ENCODE measurements at places on chromosomes 2 and 18.

DNA sequence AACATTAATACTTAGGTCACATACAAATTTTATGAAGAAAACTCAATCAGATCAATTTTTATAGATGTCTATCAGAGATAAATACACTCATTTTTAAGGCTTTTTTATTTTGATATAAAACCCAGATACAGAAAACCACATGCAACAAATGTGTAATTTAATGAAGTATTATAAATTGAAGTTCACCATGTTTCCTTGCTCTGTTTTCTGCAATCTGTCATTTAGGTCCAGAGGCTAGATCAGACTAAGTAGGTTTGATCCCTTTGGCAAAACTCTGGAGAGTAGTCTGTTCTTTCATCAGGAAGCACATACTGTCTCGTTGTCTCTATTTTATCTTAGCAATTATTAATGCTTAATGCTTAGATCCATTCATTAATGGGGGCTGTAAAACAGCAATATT lies 841.6 kb downstream of the MBD2 start:
- no peak for DNase-seq

- DNase-seq = no peak
Observed at GRCh38 chr2:221425353-221425752, 146.8 kb downstream of the EPHA4 start.

GRCh38 chr2:109057686-109058085 lies 68.7 kb upstream of the EDAR start:
- peak; percentile 66 for DNase-seq

- no peak for DNase-seq
Observed at GRCh38 chr2:238965371-238966071, 117.6 kb downstream of the TWIST2 start.

DNA sequence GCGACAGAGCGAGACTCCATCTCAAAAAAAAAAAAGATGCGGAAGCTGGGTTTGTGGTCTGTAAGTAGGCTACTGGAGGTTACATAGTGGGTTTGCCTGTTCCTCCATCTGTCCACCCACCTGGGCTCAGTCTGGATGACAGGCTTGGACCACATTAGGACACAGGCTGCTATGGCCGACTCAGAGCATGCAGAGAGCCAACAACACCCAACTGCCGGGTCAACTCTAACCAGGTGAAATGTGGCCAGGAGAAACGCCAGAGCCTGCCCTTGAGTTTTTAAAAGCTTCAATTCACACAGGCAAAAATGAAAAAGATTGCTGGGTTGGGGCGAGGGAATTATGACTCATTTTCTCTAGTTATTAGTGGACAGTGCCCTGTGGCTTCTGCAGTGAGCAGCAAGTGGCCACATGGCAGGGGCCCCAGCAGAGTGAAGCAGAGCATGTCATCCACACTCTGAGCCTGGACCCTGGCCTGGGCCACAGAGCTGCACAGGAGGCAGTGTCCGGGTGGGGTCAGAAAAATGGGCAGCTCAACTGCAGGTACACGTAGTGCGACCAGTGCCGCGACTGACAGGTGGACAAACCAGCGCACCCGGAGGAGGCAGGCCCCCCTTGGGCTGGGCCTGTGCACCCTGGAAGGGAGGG lies 67.4 kb downstream of the BIN1 start:
- no peak for DNase-seq

GRCh38 chr18:37484983-37485834 lies 80.4 kb downstream of the CELF4 start:
- no peak for DNase-seq

- DNase-seq = no peak
Observed at GRCh38 chr2:164821338-164821737, 20.3 kb downstream of the COBLL1 start.

DNA sequence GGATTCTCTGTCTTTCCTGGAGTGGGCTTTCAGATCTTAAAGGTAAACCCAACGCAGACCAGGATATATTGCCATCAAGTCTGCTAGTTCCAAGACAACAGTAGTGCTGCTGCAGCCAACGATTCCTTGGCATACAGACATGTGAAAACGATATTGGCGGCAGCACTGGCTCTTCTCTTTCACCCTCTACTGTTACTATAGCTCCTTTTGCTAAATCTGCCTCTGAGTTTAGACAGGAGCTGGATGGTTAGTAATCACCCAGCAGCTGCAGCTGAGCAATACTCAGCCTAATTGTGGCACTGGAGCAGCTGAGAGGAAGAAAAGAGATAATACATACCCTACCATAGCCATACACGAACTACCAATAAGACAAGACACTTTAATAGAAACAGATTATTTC lies 4.0 kb downstream of the YES1 start:
- DNase-seq = no peak

GRCh38 chr2:62801110-62801509 lies 95.6 kb downstream of the EHBP1 start:
- DNase-seq = no peak

- DNase-seq = no peak
Observed at GRCh38 chr2:237666606-237667005, 39.2 kb downstream of the LRRFIP1 start.

DNA sequence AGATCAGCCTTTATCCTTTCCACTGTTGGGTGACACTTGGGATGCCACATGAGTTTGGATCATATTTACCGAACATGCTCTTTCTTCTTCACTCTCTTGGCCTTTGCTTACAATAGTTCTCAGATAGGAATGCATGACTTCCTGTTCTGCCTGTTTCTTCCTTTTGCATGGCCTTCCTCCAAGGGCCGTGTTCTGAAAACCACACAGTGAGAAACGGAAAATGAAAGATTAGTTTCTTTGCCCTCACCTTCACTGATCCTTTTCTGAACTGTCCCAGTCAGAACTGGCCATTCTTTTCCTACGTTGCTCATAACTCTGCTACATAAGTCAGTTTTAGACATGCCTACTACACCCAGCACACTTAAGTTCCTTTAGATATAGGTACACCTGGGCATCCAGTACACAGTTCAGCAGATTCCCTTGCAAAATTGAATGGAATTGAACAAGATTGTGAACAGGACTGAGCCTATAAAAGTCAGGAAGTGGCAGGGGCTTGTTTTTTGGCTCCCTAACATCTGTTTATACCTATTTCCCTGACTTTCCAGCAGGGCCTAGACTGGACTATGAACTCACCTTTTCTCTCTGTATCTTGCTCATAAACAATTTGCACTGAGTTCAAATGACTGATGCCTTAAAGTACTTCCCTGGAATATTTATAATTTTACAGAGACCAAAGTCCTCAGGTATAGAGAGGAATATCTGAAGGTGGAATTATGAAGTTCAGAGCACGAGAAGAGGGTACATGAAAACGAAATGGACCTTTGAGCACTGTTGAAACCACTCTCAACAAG lies 186.4 kb upstream of the ST6GAL2 start:
- no peak for DNase-seq

- no peak for DNase-seq
Observed at GRCh38 chr2:173989884-173990215, 24.7 kb upstream of the SP3 start.

DNA sequence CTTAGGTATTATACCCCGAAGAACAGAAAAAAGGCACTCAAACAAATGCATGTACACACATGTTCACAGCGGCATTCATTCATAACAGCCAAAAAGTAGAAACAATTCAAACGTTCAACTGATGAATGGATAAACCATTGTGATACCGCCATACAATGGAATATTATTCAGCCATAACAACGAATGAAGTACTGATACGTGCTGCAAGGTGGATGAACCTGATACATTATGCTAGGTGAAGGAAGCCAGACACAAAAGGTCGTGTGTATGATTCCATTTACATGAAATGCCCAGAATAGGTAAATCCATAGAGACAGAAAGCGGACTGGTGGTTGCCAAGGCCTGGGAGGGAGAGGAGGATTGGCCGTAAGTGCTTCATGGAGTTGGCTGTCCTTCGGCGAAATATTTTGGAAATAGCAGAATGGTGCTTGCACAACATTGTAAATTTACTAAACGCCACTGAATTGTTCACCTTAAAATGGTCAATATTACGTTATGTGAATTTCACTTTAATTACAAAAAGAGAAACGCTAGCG lies 750 bp upstream of the RMP24 start:
- no peak for DNase-seq

DNA sequence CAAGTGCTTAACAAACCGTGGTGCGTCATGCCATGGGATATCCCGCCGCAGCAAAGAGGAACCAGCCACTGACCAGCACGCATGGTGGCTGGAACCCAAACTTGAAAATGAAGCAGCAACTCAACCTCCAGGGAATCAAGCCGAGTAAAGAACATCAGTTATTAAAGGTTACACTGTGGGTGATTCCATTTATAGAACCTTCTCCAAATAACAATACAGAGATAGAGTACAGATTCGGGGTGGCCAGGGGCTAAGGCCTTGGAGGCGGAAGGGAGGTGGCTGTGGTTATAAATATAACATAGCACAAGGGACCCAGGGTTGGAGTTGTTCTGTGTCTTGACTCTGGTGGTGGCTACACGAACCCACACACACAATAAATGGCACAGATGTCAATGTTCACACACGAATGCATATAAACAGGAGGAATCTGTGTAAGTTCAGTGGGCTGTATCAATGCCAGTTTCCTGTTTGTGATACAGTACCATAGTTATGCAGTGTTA lies 123.1 kb downstream of the EIPR1 start:
- DNase-seq = peak; percentile 45

DNA sequence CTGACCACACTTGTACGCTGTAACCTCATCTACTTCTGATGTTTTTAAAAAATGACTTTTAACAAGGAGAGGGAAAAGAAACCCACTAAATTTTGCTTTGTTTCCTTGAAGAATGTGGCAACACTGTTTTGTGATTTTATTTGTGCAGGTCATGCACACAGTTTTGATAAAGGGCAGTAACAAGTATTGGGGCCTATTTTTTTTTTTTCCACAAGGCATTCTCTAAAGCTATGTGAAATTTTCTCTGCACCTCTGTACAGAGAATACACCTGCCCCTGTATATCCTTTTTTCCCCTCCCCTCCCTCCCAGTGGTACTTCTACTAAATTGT lies 2.1 kb downstream of the RHOB start:
- DNase-seq = no peak

GRCh38 chr2:121086450-121086849 lies 198.6 kb downstream of the TFCP2L1 start:
- no peak for DNase-seq

GRCh38 chr2:207951734-207952470 lies 73.4 kb downstream of the PLEKHM3 start:
- DNase-seq = no peak

DNA sequence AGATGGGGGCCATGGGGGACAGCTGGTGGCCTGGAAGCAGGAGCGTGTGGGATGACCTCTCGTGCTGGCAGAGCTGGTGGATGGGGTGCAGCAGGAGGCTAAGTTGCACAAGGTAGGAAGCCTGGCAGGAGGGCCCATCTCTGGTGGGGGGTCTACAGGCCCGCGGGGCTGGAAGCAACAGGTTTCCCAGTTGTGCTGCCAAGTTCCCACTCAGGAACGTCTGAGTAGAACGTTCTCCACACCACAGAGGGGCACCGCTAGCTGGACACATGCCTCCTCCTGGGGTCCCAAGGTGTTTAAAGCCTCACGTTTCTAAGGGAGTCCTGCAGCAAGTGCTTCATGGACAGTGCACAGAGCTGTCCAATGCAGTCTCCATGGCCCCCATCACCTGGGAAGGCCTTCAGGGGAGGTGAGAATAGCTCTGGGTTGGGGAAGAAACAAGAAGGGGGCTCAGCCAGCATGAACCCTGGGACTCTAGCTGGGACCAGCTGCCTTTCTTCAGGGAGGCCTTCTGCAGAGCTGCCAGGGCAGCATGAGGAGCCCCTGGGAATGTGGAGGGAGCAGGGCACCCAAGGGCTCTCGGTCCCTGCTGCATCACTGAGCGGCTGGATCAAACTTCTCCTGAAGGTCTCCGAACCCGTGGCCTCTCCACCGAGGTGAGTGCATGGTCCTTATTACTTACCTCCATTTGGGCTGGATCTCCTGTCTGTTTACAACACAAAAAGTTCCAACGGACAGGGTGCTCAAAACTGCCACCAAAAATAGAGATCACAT lies 80.0 kb downstream of the TWIST2 start:
- DNase-seq = no peak

GRCh38 chr2:25920786-25921415 lies 42.6 kb upstream of the ASXL2 start:
- no peak for DNase-seq

GRCh38 chr2:198376677-198377076 lies 572.3 kb downstream of the PLCL1 start:
- no peak for DNase-seq

- DNase-seq = no peak
Observed at GRCh38 chr2:18940184-18940583, 350.8 kb upstream of the NT5C1B start.

- DNase-seq = no peak
Observed at GRCh38 chr2:181169503-181169902, 189.1 kb downstream of the UBE2E3 start.

GRCh38 chr2:124534028-124534427 lies 508.9 kb downstream of the CNTNAP5 start:
- DNase-seq = no peak

DNA sequence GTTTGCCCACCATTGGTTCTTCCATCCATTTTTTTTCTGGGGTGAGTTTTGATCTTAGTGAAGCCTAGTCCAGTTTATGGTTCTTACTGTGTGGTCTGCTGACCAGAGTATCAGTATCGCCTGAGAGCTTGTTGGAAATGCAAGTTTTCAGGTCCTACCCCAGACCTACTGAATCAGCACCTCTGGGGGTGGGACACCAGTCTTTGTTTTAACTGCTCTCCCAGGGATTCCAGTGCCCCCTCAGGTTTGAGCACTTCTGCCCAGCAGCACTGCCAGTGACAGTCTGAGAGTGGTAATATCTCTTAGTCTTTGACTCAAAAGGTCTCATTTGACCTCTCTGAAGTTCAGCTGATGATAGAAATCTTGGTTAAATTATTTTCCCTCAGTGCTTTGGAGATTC lies 269.3 kb downstream of the ALPK2 start:
- DNase-seq = peak; percentile 64

DNA sequence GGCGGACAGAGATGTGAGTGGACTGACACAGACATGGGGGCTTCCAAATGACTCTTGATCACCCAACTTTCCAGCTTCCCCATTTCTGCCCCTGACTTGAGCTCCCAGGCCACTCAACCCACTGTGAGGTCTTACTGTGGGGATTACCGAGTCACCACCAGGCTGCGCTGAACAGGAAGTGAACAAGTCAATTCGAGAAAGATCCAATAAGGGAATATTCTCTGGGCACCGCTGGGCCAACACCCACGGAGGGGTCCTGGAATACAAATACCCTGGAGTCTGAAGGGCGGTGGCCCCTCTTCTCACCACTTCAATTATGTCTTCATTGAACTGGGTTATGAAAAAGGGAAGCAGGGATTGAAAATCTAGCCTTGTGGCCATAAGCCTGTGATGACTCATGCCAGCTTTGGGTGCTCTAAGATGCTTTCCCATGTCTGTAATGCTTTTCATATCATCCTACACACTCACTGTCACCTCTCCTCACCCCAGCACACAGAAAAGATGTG lies 37.7 kb downstream of the BCL11A start:
- no peak for DNase-seq

- no peak for DNase-seq
Observed at GRCh38 chr2:10820978-10821695, 8.6 kb upstream of the PDIA6 start.

- peak; percentile 92 for DNase-seq
Observed at GRCh38 chr18:47756364-47757016, 174.0 kb downstream of the SMAD2 start.
